ENCODE measurements at places on chromosomes 4 and X.

GRCh38 chr4:3009422-3009821 lies 46.1 kb downstream of the GRK4 start:
- no peaks in the 10 kb centered on the region for H3K4me1 ChIP-seq
- no peak overlapping the region for H3K4me3 ChIP-seq
- H3K27me3 ChIP-seq, result peaks cover 3% of the 10 kb centered on the region
- H3K27ac ChIP-seq, result no peak overlapping the region
- H3K36me3 ChIP-seq, result no peaks in the 10 kb centered on the region
- peak; percentile 24 for DNase-seq

DNA sequence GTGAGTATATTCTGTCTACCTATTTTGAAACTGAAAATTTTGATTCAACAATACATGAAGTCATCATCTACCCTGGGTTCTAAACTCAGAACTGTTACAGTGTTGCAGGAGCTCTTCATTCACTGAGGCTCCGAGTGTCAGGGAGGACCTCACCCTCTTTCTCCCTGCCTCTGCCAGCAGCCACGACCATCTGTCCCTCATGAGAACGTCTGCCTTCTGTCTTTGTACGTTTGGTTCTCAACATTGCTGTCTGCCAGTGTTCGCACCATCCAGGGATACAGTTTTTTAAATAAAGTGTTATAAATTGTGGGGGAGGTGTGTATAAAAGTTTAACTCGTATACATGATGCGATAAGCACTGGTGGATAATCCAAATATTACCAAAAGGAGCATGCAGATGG lies 55.5 kb downstream of the TRAPPC11 start:
- H3K27ac ChIP-seq, result no peak overlapping the region
- H3K4me1 ChIP-seq, result no peaks in the 10 kb centered on the region
- DNase-seq, result no peak
- peaks cover 20% of the 10 kb centered on the region for H3K36me3 ChIP-seq
- no peaks in the 10 kb centered on the region for H3K27me3 ChIP-seq

GRCh38 chr4:123936621-123937043 lies 540.0 kb downstream of the SPRY1 start:
- no peaks in the 10 kb centered on the region for H3K36me3 ChIP-seq
- no peak for DNase-seq
- no peak overlapping the region for H3K4me3 ChIP-seq
- no peaks in the 10 kb centered on the region for H3K4me1 ChIP-seq
- no peak overlapping the region for H3K27ac ChIP-seq
- H3K27me3 ChIP-seq, result no peaks in the 10 kb centered on the region

DNA sequence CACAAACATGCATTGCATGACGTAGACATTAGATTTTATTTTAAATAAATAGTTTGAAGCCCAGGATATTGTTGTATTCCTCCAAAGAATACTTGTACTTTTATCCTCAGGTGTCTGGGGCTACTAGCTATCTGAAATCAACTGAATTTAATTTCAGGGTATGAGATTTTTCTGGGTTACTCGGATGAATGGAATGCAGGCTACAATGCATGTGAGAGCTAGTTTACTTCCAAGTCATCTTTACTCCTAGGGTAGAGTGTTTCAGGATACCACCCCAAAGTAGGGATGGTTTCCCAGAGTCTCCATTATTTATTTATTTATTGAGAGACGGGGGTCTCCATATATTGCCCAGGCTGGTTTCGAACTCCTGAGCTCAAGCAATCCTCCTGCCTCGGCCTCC lies 66.4 kb downstream of the HPRT1 start:
- DNase-seq, result no peak
- no peak overlapping the region for H3K27ac ChIP-seq
- H3K27me3 ChIP-seq, result no peaks in the 10 kb centered on the region
- H3K4me3 ChIP-seq, result no peak overlapping the region
- H3K36me3 ChIP-seq, result no peaks in the 10 kb centered on the region

- H3K36me3 ChIP-seq, result no peaks in the 10 kb centered on the region
- no peak for DNase-seq
- no peak overlapping the region for H3K4me3 ChIP-seq
- no peaks in the 10 kb centered on the region for H3K27me3 ChIP-seq
These were observed 33.4 kb upstream of the PHKA2 start for GRCh38 chrX:19017271-19017670.

DNA sequence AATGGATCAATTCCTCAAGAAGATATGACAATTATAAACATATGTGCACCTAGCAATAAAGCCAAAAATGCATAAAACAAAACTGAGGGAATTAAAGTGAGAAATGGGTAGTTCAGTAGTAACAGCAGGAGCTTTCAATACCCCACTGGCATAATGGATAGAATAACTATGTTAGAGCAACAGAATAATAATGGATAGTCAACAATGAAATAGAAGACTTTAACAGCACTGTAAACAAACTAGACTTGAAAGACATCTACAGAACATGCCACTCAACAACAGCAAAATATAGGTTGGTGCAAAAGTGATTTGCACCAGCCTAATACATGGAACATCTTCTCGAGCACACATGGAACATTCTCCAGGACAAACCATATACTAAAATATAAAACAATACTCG lies 20.0 kb upstream of the MBNL3 start:
- no peaks in the 10 kb centered on the region for H3K4me1 ChIP-seq
- H3K4me3 ChIP-seq, result no peak overlapping the region
- H3K27ac ChIP-seq, result no peak overlapping the region
- no peak for DNase-seq

DNA sequence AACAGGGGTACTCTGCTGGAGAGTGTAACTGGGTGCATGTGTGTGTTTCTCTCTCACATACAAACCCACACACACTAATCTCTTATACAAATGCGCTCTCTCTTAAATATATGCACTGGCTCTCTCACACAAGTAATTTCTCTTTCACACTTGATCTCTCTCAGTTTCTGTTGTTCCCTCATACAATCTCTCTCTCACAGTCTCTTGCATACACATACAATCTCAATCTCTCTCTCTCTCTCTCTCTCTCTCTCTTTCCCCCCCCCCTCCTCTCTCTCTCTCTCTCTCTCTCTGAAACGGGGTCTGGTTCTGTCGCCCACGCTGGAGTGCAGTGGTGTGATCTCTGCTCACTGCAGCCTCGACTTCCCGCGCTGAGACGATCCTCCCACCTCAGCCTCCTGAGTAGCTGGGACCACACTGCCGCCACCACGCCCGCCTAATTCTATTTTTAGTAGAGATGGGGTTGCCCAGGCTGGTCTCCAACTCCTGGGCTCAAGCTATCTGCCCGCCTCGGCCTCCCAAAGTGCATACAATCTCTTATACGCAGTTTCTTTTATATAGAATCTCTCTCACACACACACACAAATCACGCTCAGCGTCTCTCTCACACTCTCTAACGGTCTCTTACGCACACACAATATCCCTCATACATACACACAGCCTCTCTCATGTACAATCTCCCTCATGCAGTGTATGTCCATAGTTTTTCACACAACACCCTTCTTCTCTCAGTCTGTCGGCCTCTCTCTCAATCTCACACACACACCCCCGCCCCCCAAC lies 518 bp upstream of the FAM241A start:
- H3K4me1 ChIP-seq, result peaks cover 33% of the 10 kb centered on the region
- H3K27me3 ChIP-seq, result no peaks in the 10 kb centered on the region
- DNase-seq, result no peak
- no peaks in the 10 kb centered on the region for H3K36me3 ChIP-seq

Measured in activated CD8-positive, alpha-beta T cell treated with anti-CD3 and anti-CD28 coated beads, Interleukin-2, amount 10 ng/mL, durations not matched to agents 7 days and 5 days (primary cell).